Stimulated activated CD4-positive, alpha-beta T cell treated with anti-CD3 and anti-CD28 coated beads, Interleukin-2, amount 100 ng/mL, for 24 hours (primary cell): ENCODE measurements at places on chromosomes 1 and 21.

- no peak for DNase-seq
These were observed 29.2 kb downstream of the SZT2 start for GRCh38 chr1:43418858-43419257.

DNA sequence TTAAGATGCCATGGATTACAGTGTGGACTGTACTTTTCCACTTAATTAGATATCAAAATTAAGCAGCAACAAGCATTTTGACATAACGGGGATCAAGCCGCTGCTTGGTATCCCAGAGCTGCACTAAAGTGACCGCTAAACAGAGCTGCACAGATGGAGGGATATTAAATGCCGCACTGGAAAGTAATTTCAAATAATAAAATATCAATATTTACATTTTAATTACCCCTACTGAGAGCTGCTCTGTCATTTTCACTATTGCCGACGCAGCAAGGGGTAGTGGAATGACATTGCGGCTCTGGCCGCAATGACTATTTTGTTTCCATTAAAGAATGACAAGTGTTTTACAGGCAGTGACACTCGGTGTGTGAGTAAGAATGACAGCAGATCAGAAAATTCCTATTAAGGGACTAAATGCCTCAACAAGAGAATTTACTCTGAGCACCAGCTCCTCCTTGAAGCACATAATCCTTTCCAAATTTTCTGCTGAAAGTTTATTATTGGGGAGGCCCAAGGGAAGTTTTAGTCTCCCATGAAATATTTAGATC, 109.1 kb upstream of the USH2A start:
- no peak for DNase-seq

- no peak for DNase-seq
These were observed 36.2 kb downstream of the KIAA1614 start for GRCh38 chr1:180948641-180949615.

DNA sequence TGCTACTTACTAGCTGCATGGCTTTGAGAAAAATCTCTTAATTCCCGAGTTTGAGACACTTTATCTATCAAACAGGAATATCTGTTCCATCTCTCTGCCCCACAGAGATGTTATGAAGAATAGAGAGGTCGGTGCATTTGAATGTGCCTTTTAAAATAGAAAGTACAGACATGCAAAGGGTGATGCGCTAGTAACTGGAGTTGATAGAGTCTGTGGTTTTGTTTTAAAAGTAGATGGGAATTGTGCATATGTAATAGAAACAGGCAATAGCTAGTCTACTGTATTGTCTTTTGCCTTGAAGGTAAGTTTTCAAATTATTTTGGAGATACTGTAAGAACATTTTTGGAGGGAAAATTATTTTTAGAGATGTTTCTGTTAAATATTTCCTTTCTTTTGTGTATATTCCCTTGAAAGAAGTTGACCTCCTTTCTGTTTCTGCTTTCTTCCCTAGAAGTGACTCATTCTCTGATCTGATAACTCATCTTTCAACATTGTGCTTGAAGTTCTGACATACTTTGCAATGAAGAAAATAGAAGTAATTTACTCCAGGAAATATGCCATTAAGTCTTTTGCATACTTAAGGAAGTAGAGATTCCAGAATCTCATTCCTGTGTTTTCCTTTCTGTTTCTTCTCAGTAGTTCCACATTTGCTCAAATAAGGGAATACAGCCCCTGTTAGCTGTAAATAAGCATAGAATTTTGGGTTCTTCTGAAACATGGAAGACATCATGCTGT, 151.6 kb downstream of the SDCCAG8 start:
- DNase-seq, result no peak

- no peak for DNase-seq
These were observed 739.7 kb downstream of the LTN1 start for GRCh38 chr21:28252928-28253327.

GRCh38 chr1:94648225-94649007, 106.9 kb upstream of the F3 start:
- no peak for DNase-seq

GRCh38 chr21:24895885-24896734, 711.2 kb downstream of the MRPL39 start:
- DNase-seq, result no peak

DNA sequence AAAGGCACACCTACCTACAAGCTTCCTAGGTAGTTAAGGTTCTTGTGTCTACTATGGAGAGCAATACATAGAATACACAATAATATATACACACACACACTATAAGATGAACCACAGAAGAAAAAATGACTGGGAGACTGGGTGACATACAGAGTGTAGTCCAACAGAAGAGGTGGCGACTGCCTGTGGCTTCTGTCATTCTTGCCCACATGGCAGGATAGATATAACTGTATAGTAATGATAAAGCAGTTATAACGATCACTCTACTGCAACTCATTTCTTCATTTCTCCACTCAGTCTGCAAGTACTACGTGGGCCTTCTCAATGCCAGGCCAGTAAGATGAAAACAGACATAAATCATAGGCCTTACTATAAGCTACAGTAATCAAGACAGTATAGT, 113.8 kb upstream of the EDN2 start:
- DNase-seq, result no peak

DNA sequence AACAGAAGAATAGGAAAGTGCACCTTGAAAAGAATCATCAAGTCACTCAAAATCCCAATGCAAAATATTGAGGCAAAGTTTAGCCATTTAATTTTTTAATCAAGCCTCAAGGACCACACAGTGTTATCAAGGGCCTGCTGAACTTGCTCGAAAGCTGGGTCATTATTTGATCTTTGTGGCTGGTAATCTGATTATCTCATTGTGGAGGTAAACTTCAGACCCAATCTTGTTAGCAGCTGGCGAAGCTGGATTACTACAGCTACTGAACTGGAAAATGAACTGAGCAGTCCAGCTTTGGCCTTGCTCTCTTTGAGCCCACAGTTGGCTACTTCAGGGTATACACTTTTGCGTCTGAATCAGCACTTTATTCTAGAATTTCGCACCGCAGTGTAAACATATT, 94.4 kb downstream of the BARHL2 start:
- DNase-seq, result no peak

- no peak for DNase-seq
These were observed 13.2 kb downstream of the MGST3 start for GRCh38 chr1:165644064-165644735.

DNA sequence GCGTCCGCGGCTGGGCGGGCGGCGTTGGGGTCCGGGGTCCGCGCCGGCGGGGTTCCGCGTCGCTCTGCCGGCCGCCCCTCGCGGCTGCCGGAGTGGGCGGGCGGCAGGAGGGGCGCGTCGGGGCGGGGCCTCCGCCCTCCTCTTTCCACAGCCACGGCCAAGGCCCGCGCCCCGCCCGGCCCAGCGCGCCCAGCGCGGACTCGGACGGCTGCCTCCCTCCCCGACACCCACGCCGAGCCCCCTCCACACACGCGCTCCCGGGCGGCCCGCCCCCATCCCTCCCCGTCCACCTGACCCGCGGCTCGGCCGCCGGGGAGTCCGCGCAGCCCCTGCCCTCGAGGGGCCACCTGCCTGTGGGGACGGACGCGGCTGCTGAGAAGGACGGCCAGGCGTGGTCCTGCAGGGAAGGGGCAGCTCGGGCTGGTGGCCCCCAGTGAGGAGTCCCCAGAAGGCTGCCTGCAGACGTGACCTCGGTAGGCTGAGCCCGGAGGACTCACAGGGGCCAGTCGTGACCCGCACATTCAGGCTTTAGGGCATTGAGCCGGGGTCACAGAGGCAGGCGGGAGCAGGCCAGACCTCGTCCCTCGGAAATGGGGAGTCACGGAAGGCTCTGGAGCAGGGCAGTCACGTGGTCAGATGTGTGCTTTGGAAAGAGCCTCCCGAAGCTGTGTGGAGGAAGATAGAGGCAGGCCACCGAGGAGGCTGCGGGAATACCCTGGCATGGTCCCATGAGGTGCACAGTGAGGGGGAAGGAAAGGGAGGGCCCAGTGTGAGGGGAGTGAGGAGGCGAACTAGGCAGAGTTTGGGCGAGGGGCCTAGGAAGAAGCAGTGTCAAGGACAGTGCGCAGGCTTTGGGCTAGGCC, at the start of gene COL8A2:
TSS of gene COL8A2 (minus strand) at position 94 of the 863 bp plus-strand sequence. CDS start 24,980 bp downstream, outside the sequence.
- DNase-seq, result no peak

DNA sequence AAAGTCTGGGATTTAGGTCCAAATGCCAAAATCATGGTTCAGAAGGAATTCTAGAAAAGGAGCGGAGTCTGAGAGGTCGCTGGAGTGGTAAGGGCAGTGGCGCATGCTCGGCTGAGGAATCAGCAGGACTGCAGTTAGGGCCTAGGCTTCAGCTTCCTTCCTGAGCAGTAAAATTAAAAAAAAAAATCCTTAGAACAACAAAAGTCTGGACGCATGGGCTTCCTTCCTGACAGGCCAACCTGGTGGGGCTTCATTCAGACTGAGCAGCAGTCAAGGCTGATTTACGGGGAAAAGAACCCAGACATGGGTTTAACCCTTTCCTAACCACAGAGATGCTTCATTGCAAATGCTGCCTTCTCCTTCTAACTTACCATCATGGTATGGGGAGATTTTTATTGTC, 17.1 kb downstream of the RNF220 start:
- no peak for DNase-seq

GRCh38 chr1:207454046-207454964, at the start of gene CR2:
Gene CR2, plus strand, starts transcription at chr1:207454328. Its CDS starts 91 bp downstream, at chr1:207454419.
- DNase-seq, result peak; percentile 63

DNA sequence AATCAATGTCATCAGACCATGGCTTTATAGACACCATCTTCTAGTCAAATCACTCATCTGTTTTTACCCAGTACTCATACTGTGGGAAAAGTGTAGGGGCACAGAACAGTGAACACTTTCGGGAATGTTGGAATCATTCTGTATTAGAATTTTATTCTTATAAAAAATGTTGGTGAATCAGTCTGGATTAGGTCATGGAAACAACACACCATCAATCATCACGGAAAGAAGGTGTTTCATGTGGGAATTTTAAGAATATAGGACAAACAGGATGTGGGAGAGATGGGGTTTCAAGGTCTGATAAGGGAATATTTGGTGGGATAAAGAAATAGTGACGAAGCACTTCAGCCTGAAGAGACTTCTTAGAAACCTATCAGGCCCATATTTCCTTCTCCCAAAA, 17.3 kb downstream of the GBP1 start:
- DNase-seq, result no peak

DNA sequence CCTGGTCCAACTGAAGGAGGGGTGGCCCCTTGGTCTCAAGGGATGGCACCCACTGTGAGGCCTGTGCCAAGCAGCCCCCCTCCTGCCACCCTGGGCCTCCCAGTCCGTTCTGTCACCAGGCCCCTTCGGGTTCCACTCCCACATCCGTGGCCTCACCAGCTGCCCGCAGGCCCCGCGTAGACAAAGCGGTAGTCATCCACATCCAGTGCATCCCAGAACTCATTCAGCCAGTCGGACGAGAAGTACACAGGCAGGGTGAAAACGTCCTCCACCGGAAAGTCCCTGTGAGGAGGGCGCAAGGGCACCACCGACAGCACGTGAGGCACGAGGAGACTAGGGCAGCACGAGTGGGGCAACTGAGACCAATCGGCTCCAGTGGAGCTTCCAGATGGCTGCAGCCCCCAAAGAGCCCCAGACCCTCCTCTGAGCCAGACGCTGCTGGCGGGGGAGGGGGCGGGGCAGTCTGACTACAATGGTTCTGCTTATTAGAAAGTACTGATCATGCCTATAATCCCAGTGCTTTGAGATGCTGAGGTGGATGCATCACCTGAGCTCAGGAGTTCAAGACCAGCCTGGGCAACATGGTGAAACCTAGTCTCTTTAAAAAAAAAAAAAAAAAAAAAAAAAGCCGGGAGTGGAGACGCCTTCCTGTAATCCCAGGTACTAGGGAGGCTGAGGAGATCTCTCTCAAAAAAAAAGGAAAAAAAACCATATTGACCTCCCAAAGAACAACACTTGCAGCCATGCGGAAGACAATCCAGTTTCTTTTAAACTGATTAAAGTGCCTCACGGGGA, 1.2 kb downstream of the JMJD4 start:
- no peak for DNase-seq

GRCh38 chr1:217605390-217605789, 25.5 kb downstream of the GPATCH2 start:
- DNase-seq, result no peak

GRCh38 chr1:11448373-11449099, 30.4 kb upstream of the DISP3 start:
- no peak for DNase-seq

- no peak for DNase-seq
These were observed 91.4 kb upstream of the CD53 start for GRCh38 chr1:110781525-110781924.

GRCh38 chr1:166122873-166123466, 43.8 kb downstream of the FAM78B start:
- no peak for DNase-seq

- DNase-seq, result no peak
These were observed at the start of gene KRTAP12-2 for GRCh38 chr21:44666401-44667320. Gene KRTAP12-2, minus strand, starts transcription at chr21:44666927. Its CDS starts 41 bp downstream, at chr21:44666886.

GRCh38 chr1:99544328-99544727, 101.6 kb upstream of the PALMD start:
- no peak for DNase-seq

- no peak for DNase-seq
These were observed 207.9 kb downstream of the PAPPA2 start for GRCh38 chr1:176670853-176671252.

DNA sequence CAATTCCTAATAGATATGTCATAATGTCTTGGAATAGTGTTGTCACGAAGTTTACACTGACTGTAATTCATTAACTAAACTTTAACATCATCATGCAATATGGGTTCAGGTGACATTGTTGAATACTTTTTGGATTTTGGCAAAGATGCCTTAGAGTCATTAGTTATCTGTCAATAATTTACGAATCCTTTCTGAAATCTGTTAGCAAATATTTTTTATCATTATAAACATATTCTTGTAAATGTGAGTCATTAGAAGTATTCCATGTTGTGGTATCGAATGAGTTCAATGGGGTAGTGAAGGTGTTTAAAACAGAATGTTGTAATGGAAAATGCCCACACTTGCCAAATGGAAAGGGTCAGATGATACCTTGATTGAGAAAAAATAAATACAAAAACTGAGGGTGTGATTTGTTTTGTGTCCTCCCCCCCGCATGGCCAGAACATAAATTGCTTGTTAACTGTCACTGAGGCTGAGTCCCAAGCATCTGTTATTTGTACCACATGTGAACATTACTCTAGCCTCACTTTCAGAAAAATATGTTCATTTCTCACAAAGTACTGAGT, 5.2 kb upstream of the NR5A2 start:
- DNase-seq, result no peak

- no peak for DNase-seq
These were observed 114.0 kb downstream of the USP25 start for GRCh38 chr21:15843766-15844165.

DNA sequence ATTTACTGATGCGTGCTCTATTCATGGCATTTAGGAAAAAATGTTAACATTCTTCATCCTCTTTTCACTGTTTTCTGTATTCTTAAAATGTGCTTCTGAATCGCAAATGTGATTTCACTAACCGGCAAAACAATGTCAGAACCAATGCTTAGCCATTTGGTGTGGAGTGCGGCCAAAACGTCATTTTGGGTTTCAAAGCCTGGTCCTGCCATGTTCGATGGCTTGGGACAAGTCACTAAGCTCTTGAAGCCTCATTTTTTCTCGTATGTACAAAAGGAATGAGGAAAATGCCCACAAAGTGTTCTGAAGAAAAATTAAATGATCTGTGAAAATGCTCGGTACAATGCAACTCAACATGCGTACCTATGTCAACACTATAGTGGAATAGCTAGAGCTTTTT, 175.3 kb downstream of the APP start:
- no peak for DNase-seq
